HS-27A (cell line): ENCODE measurements at places on chromosomes 12 and 14.

- no peak for DNase-seq
Measured at GRCh38 chr12:12999271-12999958, 650 bp downstream of the HEBP1 start.

DNA sequence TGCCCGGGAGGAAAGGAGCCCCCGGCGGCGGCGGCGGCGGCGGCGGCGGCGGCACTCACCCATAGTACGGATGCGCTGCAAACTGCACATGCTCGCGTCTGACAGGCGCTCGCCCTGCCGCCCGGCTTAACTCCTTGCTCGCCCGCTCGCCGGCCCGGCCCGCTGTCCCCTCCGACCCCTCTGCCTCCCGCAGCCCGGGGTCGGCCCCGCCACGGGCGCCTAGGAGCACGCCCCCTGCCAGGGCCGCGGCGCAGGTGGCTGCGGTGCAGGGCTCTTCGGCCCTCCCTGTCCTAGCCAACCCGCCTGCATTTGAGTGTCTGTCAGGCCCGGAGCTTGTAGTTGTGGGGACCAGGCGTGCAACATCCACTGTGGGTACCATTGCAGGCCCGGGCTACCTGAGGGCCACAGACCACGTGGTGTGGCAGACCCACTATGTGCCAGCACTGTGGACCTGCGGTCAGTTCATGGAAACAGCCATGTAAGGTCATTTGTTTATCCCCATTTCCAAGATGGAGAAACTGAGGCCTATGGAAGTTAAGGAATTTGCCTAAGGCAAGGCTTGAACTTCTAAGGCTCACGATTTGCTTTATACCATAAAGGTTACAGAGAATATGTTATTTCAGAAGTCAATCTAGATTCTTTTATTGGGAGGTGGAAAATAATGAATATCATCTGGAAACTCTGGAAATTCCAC lies 17.6 kb upstream of the PLEKHH1 start:
- no peak for DNase-seq

- DNase-seq, result no peak
Measured at GRCh38 chr12:8655421-8655820, 7.2 kb downstream of the MFAP5 start.

- no peak for DNase-seq
Measured at GRCh38 chr12:57772429-57773322, at the start of gene EEF1AKMT3. TSS of gene EEF1AKMT3 (plus strand) at chr12:57772614. CDS start at chr12:57772725, 111 bp downstream.

GRCh38 chr12:57607958-57608663 lies 3.1 kb upstream of the ARHGEF25 start:
- no peak for DNase-seq

GRCh38 chr14:102798926-102799325 lies 21.7 kb downstream of the TRAF3 start:
- no peak for DNase-seq

DNA sequence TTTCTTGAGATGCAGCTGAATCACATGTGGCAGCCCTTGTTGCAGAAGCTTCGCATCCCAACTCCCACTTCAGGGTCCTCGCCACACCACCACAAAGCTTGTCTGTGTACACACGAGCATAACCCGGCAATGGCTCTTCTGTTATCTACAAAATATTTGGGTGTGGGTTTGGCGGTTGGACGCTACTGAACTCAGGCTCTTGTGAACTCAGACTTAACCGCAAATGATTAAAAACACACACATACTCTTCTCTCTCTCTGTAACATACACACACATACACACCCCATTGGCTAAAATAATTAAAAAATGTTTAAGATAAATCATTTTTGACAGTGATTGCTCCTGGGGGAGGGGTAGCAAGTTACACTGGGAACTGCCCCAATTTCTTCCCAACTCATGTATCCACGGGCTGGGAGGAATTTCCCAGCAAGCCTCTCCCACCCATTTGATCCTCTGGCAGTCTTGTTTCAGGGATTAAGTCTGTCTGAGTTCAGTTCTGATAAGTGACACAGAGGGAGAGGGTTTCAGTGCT lies 63.7 kb upstream of the MANSC4 start:
- no peak for DNase-seq

GRCh38 chr14:91998667-91999570 lies 40.9 kb downstream of the TRIP11 start:
- DNase-seq, result no peak

DNA sequence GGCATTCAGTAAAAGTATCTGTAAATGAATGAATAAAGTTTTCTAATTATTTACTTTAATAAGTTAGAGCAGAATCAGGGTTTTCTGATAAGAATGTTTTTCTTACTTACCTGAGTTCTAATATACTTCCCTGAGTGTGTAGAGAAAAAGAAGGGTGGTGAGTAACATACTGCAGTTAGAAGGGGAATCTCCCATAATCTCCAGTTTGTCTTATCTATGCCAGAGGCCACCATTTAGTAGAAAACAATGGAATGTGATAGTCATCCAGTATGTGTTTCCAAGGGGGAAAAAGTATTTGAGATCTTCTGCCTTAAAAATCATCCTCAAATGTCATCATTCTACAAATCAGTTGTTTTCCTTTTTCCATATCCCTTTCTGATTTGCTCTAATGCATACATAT lies 56.5 kb upstream of the PAWR start:
- DNase-seq, result no peak

DNA sequence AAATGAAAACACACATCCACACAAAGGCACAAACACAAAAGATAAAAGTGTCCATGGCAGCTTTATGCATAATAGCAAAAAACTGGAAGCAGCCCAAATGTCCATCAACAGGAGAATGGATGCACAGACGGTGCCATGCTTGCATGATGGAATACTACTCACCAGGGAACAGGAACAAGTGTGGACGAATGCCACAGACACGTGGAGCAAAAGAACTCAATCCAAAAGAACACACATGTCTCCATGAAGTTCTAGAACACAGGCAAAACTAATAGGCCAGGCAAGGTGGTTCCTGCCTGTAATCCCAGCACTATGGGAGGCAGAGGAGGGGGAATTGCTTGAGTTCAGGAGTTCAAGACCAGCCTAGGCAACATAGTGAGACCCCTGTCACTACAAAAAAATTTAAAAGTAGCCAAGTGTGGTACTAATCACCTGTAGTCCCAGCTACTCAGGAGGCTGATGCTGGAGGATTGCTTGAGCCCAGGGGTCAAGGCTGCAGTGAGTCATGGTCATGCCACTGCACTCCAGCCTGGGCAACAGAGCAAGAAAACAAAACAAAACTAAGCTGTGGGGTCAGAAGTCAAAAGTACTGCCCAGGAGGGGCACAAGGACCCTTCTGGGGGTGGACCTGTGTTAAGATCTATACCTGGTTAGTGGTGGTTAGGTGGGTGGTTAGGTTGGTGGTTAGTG lies 7.3 kb upstream of the TMEM119 start:
- DNase-seq, result no peak

- DNase-seq, result no peak
Measured at GRCh38 chr12:138171-138897, 71.8 kb downstream of the IQSEC3 start.

DNA sequence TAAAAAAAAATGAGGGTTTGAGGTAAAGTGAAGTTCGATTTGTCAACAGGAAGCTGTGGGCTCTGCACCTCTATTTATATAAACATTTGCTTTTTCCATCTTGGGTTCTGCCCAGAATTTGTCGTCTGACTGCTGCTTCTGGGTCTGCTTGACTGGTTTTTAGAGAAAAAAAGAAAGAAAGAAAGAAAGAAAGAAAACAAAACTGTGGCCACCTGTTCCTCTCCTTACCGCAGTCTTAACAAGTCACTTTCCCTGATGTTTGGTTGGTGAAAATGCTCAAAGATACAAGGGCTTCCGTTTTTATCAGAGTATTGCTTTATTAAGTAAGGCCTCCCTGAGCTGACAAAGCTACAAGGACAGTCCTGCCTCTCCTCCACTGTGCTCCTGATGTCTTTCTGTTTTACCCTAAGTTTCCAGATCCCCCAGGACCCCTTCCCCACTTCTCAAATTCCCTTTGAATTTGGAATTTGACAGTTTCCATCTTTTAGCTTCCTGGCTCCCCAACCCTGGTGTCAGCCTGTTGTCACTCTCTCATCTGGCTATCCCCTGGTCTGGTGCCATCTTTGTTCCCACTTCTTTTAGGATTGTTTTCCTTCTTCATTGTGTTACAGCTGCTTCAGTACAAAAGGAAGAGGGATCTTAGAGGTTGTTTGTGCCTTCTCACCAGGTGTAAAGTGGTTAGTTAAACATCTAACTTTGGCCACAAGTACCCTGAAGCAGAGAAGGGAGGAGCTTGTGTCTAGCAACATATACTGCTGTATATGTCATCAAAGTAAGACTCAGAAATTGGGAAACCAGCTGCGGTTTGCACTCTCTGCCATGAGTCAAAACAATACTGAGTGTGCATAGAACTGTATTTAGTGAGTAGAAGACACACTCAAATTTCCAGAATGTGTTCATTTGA lies 18.0 kb downstream of the MFAP5 start:
- DNase-seq, result no peak

DNA sequence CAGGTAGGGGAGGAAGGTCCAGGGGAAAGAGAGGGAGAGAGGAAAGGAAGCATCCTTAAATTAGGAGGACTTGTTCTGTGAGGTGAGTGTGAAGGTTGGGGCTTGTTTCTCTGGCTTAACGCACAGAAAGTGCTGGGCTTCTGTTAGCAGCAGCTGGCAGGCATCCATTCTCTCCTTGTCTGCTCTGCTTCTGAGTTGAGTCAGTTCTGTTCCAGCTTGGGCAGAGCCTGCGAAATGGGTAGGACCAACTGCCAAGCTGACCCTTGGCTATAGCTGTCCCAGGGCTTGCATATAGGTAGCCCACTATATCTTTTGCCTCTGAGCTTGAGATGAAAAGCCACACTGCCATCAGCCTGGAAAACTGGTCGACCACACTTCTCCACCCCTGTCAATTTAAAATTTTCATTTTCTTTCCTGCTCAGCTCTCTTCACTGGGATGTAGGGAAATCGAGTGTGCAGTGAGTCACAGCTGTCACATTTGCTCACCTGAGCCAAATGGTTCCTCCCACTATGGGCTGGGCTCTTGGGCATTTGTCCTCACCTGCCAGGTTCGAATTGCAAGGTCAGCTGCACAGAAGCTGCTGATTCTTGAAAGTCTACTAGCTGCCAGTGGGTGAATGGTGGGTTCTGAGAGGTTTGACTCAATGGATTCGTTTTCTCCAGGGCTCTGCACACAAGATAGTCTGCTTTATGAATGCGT lies 256.4 kb upstream of the PWP1 start:
- no peak for DNase-seq

DNA sequence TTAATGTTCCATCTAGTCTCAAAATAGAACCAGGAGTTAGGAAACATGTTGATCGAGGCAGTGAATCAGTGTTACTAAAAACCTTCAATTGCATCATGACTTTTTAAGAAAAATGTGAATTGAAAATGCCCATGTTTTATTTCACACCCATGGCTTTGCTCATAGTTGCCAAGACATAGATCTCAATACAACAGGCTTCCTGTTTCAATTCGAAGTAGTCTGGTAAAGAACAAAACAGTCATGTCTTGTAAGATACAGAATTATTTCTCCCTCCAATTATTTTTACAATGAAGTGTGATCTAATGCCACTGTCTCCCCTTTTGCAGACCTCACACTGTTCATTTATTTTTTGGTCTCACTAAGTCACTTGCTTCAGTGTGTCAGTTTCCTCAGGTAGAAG lies 44.6 kb upstream of the FAR2 start:
- no peak for DNase-seq

DNA sequence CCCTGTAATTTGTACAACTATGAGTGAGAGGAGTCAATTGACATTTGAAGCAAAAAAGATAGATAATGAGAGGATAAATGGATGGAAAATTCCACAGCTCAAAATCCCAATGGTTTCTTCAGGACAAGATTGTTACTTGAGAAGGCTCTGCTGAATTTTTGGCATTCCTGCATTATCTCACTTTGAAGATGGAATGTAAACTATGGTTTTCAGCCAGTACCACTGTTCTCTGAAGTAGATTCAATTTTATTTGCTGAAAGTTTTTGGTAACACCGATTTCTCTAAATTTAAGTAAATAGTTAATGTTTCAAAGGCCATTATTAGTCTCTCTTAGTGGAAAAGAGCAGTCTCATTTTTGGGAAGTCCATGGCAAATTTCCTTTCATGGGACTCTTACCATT lies 121.9 kb upstream of the SLC38A2 start:
- peak; percentile 68 for DNase-seq
